HuH-7 (cell line): ENCODE measurements at places on chromosomes 5 and 9.

DNA sequence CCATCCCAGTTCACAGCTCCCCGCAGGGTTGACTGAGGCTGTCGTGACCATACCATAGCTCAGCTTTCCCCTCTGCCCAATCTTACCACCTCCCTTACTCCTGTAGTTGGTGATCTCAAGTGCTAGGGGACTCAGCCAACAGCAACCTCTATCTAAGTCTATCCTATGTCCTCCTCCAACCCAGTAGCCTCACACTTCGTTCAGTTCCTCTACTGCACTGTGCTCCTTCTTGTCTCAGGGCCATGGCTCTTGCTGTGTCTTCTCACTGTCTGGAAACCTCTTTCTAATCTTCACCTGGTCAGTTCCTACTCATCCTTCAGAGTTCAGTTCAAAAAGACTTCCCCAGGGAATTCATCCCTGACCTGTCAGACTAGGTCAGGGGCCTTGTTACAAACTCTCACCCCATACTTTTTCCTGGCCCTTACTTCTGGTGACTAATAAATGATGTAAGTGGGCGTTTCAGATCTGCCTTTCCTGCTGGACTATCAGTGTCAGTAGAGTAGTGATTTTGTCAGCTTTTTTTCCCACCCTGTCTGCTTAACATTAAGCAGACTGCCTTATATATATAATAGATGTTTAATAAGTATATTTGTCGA lies 53.6 kb upstream of the NR3C1 start:
- no peak for DNase-seq

DNA sequence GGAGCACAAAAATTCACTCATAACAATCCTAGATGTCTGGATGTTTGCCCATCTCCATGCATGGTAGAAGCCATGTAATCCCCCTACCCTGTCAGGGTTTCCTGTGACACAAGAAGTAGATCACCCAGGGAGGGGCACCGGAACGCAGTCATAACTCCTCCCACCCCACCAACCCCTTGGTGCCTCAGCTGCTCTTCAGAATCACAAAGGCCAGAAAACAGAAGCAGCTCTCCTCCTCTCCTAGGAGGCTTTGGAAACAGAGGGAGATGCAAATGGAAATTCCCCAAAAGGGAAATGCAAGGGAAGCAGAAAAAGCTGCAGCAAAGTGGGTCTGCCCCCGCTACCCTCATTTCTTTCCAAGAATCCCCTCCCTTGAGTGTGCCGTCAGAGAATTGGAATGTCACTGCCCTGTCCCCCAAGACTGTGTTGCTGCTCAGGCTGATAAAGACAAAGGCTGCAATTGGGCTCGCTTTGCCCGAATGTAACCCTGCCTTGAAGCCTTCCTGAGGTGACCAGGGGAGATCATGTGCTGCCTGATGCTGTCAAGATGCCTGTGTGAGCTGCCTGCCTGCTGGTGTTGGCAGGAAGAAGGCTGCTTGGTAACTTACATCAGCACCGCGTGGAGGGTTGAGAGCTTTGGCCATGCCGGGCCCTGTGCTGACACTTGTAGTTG lies 65.5 kb upstream of the ABCA1 start:
- DNase-seq = no peak

DNA sequence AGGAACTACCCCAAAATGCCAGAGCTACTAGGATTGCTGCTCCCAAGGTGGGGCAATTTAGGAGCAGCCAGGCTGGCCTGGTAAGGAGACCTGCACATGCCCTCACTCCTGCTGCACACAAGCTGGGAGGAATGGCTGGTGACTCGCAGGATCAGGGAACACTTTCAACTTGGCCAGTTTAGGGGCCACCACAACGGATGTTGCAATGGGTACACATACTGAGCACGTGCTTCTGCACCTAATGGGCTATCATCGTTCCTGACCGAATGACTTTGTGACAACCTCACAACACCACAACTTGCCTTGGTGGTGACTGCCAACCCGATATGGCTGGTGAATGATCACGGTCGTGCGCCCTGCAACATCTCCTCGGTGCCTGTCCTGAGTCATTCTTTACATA lies 172.0 kb downstream of the ROR2 start:
- DNase-seq = no peak

GRCh38 chr5:38453921-38454320 lies 102.5 kb downstream of the LIFR start:
- DNase-seq = no peak

- no peak for DNase-seq
Observed at GRCh38 chr5:120518581-120518980, 54.5 kb downstream of the PRR16 start.

DNA sequence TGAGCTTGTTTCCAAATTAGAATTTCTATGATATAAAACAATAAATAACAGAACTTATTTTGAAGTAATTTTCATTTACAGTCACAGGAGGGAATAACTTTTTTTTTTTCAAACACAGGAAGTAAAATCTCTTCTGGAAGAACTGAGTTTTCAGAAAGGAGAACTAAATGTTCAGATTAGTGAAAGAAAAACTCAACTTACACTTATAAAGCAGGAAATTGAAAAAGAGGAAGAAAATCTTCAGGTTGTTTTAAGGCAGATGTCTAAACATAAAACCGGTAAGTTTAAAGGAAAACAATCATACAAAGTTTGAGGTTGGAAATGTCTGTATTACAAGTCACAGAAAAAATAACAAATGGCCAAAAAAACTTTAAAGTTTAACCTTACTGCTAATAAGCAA lies 41.6 kb downstream of the RAB14 start:
- no peak for DNase-seq

GRCh38 chr5:126139086-126139485 lies 284.1 kb upstream of the GRAMD2B start:
- DNase-seq = no peak

DNA sequence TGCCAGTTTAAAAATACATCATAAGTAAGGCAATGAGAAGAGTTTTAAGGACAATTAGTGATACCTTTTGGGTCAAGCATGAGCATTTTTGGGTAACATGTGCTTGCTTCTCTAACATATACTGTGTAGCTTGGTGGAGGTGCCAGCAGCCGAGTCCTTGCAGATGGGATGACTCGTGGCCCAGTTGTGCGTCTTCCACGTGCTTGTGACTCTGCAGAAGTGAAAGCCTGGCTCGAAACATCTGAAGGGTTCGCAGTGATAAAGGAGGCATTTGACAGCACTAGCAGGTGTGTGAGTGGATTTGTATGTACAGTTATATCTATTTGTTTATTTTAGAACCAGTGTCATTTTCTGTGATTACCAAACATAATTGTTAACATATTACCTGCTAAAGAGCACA lies 18.2 kb downstream of the HMGCR start:
- DNase-seq = no peak

DNA sequence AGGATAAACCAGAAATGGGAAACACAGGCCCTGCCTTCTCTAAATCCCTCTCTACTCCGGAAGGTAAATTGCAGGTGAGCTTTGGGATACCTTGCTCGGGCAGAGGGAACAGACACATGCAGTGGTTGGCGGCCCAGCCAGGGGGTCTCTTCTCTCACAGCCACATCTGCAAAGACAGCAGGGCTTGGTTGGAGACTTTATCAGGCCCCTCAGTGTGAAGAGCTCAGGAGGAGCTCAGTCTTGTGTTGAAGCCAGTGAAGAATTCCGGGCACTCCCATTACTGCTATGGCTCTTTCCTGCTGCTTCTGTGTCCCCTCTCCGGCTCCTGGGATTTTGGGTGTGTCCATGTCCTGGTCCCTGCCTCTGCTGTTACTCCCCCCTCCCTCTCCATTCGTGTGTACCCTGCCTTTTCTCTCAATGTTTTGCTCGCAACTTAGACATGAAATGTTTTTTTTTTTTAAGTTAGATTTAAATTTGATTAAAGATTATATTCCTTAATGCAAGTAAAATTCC lies 99.8 kb downstream of the TRIO start:
- DNase-seq = no peak

DNA sequence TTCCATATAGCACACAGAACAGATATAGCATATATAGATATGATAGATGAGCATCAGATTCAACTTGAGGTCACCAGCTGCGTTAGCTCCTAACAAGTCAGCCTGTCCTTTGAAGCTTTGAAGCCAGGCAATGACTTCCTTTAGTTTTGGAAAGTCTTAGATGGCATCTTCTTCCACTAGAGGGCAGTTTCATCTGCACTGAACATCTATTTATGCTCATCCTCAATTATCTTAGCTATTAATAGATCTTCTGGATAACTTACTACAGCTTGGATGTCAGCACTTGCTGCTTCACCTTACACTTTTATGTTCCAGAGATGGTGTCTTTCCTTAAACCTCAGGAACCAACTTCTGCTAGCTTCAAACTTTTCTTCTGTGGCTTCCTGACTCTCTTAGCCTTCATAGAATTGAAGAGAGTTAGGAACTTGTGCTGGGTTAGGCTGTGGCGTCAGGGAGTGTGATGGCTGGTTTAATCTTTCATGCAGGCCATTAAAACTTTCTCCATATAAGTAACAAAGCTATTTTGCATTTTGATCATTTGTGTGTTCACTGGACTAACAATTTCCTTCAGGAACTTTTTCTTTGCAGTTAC lies 1401.4 kb downstream of the EFNA5 start:
- DNase-seq = no peak

- DNase-seq = no peak
Observed at GRCh38 chr5:143229896-143230675, 173.4 kb downstream of the NR3C1 start.

- no peak for DNase-seq
Observed at GRCh38 chr9:79026316-79026715, 545.4 kb upstream of the TLE4 start.

DNA sequence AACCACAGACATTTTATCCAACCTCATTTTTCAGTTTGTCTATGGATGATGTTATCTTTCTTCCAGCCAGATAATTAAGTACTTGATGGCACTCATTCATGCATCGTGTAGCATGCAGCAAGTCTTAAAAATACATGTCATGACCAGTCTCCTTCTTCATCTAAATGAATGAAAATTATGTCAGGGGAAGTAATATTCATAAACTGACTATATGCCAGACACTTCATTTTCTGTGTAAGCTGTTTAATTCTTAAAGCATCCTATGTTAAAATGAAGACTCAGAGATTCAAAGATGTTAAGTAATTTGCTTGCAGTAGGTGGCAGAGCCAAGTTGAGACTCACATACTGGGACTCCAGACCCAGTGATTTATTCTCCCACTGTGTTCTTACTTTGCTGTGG lies 181.7 kb upstream of the CD180 start:
- no peak for DNase-seq

DNA sequence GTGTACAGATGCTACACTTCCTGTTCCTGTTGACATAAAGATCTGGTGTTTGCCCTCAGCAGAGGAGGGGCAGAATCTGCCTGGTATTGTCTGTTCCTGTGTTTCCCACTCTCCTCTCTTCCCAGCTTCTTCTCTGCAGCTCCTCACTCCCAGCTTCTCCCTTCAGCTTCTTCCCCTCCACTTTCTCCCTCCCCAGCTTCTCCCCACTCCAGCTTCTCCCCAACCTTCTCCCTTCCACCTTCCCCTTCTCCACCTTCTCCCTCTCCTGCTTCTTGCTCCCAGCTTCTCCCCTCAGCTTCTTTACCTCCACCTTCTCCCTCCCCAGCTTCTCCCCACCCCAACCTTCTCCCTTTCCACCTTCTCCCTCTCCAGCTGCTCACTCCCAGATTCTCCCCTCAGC lies 148.9 kb upstream of the IRX2 start:
- no peak for DNase-seq
